ENCODE measurements at places on chromosomes 2 and 18.

DNA sequence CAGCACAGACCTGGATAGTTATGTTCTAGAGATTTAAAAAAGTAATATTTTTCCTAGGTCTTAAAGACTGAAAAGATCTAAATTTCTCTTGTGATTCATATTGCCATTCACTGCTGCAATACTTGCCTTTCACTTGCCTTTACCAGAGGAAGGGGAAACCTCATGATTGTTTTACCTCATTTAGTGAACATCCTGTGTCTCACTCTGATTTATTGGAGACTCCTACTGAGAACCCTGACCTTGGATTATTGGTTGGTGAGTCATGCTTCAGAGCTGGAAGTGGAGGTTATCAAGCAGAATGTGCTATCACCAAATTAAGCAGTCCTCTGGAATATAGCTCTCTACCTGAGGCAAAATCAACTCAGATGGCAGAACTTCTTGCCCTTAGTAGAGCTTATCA, 500.5 kb downstream of the TSN start:
- DNase-seq = no peak

DNA sequence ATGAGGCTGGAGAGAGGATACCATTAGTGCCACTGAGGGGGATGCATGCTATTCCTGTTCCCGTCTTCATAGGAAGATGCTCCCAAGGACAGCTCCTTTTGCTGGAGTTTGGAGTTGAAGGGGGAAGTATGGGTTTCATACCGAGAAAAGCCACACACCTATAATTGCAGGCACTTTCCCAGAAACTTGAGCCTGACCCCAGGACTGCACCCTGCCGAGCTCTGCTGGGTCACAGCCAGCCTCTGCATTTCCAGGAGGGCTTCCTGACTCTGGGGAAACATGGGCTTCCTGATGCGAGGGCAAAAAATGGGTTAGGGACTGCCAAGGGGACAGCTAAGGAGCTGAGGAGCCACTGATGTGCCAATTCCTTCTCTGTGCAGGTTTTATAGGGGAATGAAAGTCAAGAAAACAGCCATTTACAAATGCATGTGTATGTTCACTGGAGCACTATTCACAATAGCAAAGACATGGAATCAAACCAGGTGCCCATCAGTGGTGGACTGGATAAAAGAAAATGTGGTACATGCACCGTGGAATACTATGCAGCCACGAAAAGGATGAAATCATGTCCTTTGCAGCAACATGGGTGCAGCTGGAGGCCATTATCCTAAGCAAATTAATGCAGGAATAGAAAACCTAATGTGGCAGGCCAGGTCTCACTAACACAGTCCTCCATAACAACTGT, 104.5 kb downstream of the ACAA2 start:
- DNase-seq = no peak

GRCh38 chr2:39228413-39229209, 15.2 kb downstream of the CDKL4 start:
- no peak for DNase-seq

DNA sequence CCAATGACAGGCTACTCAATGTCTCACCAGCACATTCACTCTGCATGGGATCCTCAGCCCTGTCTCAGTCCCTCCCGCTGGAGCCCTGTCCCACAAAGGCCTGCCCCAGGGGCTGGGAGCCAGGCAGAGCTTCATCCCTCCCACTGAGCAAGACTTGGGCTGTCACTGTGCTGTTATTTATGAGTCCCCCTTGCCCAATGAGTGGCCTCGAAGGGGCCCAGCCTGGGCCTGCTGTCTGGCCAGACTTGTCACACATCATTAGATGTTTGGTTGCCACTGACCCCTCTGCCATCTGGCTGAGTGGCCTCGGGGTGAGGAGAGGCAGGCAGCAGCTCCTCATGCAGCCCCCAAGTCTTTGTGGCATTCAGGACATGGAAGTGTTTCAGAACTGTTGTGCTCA, 330.6 kb upstream of the SKOR2 start:
- no peak for DNase-seq

DNA sequence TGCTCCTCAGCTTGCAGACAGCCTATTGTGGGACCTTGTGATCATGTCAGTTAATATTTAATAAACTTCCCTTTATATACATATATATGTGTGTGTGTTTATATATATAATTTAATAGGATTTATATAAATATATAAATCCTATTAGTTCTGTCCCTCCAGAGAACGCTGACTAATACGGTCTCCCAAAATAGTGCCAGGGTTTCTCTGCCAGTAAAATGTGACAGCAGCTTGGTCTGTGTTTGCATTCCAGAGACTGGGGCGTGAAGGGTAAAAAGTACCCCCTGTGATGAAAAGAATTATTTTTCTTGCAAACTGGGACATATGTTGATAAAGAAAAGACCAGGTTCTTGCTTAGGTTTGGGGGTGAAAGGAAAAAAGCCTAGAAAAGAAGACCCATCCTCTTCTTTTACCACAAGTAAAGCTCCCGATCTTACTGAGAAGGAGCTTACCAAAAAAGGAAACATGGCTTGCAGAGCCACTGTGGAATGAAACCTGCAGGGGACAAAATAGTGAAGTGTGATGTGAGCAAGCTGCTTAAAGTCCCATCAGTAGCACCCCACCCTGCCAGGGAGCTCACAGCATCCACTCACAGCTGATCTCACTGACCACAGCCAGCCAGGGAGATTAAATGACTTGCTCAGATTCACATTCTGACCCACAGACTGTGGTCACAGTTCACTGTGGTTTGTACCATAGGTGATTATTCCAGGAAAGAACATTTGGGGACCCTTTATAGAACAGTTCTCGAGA, 110.9 kb upstream of the RMP24 start:
- DNase-seq = no peak

- no peak for DNase-seq
Observed at GRCh38 chr2:126668254-126668653, 12.3 kb downstream of the GYPC start.

- DNase-seq = no peak
Observed at GRCh38 chr2:168969865-168970264, 61.3 kb downstream of the ABCB11 start.

All from activated T-helper 1 cell treated with Interleukin-2 at 50 U/mL for 16 hours (primary cell).